ENCODE measurements at places on chromosomes 11 and 22.

DNA sequence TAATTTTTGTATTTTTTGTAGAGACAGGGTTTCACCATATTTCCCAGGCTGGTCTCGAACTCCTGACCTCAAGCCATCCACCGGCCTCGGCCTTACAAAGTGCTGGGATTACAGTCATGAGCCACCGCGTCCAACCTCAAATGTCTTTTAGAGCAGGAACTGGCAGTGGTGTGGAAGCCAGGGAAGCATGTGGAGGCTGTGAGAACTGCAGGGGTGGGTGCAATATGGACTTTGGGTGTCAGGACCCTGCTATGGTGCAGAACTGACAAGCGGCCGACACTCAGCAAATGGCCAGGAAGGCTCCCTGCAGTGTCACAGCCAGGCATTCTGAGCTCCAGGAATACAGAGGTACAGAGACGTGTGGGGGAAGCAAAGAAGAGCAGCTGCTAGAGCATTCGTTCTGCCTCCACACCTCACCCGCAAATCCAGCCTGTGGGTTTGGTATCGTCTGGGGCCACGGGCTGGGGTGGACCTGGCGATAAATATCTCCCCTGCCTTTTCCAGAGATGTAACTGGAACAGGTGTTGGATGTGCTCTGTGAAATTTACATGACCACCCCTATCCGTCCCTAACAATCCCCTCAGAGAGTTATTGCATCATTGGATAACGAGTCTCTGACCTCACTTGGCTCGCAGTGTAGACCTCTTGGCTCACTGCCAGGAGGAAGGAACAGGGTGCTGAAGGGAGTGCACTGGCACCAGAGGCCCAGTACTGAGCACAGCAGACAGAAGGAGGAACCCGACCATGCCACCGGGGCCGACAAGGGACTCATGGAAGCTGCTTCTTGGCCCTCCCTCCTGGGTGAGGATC lies 624.7 kb upstream of the B3GAT1 start:
- DNase-seq = no peak

GRCh38 chr11:35036639-35037038 lies 102.3 kb upstream of the CD44 start:
- no peak for DNase-seq

DNA sequence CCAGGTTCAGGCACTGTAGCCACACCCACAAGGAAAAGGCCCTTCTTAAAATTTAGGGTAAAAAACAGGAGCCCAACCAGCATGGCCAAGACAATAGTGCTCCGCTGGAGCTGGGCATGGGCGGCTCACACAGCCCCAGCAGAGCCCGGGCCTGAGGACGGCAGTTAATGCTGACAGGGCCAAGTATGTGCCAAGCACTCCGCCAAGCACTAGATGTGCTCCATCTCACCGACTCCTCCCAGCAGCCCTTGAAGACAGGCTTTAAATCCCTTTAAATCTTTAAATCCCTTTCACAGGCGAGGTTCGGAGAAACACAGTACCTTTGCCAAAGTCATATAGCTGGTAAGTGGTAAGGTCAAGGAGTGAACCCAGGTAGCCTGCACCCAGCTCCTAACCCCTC lies 4.8 kb downstream of the ARFGAP2 start:
- DNase-seq = no peak

DNA sequence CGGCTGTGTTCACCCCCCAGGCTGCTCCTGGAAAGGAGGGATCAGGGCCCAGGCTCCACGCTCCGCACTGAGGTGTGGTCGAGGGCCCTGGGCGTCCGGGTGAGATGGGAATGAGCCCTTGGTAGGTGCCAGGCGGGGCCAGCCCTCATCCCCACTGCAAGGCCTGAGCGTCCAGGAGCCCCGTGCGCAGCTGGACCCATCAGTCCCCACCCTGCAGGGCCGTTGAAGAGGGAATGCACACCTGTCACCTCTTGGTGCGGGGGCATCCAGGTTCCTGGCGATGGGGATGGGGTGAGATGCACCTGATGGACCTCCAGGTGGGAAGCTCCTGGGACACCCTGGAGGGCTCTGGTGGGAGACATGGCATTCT lies 72.2 kb downstream of the KCNQ1 start:
- no peak for DNase-seq

DNA sequence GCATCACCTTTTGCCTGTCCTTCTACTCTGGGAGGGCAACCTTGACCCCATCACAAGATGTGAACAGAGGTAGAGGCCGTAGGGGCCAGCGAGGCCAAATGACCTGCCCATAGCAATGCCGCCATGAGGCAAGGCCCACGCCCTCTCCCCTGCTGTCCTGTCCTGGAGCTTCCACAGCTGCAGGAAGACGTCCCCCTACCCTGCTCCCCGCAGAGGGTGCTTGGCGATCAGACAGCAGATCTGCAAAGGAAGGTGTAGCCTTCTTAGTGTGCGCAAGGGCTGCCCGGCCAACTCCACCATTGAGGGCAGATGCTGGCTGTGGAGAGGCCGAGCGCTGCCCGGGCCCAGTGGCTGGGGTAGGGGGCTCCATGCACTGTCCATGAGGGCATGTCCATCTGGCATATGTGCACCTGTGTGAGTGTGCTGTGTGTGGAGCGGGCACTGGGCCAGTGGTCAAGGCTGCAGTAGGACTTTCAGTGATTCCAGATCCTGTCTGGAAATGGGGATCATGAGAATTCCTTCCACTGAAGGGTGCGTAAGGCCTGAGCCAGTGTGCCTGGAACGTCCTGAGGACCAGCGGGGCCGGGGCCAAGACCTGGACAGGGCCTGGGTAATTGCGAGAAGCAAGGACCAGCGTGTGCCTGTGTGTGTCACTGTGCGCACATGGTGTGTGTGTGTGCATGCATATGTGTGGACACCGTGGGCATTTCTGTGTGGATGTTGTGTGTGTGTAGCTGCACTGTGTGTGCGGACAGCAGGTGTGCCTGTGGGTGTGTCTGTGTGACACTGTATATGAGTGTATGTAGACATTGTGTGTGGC lies 11.0 kb downstream of the TRPM5 start:
- DNase-seq = no peak

GRCh38 chr22:27835446-27835845 lies 33.9 kb upstream of the MN1 start:
- no peak for DNase-seq

DNA sequence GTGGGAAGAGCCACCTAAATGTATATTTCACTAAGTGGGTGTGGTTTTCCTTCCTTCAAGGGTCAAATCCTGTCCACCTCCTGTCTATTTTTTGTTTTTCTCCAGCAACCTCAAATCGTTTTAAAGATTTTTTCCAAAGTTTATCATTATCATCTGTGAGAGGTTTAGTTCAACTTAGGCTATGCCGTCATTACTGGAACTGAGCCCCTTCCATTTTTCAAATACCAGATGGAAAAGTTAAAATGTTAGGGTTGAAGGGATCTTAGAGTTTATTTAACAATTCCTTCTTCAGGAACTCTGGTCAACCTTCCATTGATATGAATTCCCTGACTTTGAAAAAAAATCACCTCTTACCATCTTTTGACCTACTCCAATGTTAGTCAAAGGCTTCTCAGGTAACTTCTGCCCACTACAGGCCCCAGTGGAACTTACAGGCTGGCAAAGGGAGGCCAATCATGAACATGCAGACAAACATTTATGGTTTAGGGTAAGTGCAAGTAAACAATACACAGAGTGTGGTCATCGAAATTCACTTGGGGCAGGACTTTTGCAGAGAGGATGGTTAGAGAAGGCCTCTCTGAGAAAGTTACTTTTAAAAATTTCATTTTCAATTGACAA lies 45.2 kb downstream of the SYN3 start:
- DNase-seq = no peak

GRCh38 chr11:28146123-28146751 lies 38.0 kb downstream of the METTL15 start:
- peak; percentile 89 for DNase-seq

DNA sequence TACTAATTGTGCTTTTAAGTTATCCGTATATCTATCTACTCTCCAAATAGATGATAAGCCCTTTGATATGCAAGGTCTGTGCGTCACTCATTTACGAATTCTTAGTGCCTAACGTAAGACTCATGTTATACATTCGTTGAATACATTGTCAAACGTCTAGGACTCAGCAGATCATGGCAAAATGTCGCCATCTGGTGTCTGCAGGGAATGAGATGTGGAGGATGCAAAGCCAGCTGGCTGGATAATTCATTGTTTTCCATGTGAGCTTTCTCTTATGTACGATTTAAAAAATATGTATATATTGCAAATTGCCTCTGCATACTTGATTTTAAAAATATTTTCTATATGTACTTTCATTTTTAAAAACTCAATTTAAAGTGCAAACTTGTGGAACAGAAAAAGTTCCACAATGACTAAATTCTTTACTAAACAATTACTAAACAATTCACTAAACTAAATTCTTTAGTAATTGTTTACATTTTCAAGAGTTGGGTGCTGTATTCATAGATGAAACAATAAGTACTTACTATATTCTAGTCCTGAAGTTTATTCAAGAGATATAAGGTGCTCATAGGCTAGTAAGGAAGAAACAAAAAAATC lies 33.8 kb downstream of the ZNF202 start:
- peak; percentile 87 for DNase-seq

GRCh38 chr11:76347466-76347865 lies 33.5 kb downstream of the THAP12 start:
- no peak for DNase-seq

GRCh38 chr11:27183672-27184457 lies 143.2 kb downstream of the BBOX1 start:
- DNase-seq = peak; percentile 94

GRCh38 chr11:125569915-125570621 lies 791 bp downstream of the EI24 start:
- peak; percentile 10 for DNase-seq

- DNase-seq = no peak
Measured at GRCh38 chr22:35069541-35069940, 3.6 kb downstream of the ISX start.

DNA sequence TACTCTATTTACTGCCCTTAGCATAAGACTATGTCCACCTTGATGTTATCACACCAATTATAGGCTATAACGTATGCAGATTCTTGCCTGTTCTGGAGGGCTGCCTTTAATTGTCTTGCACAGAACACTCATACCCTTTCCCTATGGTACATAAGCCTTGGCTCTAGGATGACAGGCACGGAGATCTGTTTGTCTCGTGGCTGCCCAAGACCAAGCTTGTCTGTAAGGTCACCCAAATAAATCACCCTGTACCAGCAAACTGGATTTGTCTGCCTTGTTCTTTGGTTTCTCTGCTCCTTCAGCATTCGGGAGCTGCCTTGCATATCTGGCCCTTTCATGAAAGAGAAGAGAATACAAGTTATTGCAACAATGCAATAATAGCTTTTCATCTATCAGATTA lies 7.5 kb upstream of the TSGA10IP start:
- no peak for DNase-seq

GRCh38 chr22:27420817-27421361 lies 380.7 kb downstream of the MN1 start:
- peak; percentile 38 for DNase-seq

DNA sequence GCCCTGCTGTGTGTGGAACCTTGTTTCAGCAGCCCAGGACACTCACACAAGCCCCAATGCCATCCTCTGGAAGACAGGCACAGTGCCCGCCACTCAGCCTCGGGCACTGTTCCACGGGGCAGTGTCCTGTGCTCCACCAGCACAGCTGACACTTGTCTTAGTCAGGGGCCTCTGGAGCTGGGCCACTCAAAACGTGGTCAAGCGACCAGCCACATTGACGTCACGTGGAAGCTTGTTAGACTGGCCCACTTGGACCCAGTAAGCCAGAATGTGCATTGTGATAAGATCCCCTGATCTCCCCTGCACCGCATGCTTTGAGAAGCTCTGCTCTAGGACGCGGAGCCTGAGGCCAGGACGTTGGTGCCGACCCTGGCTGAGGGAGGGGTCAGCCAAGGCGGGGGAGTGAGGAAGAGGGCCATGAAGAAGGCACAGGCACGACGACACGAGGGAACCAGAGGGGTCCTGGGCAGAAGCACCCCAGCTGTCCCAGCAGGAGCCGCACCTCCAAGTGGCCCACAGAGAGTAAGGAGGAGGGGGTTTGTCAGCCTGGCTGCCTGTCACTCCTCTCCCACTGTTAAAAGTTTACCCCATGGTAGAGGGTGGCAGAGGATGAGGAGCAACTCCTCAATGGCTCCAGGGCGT lies 64.6 kb downstream of the LINC01488 start:
- DNase-seq = no peak

DNA sequence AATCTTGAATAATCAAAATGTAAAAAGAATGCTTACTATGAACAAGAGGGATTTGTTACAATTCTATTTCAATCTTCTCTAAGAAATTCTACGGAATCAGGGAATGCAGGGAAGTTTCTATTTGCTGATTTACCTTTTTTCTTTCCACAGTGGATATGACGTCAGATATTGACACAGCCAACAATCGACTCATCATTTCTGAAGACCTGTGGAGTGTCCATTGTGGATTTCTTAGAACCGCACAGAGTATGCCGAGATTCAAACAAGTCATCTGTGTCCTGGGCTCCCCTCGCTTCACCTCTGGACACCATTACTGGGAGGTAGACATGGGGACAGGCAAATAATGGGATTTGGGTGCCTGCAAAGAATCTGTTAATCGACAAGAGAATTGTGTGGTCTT lies 4.1 kb upstream of the RFPL1 start:
- no peak for DNase-seq

GRCh38 chr22:43442386-43443151 lies 30.8 kb downstream of the MPPED1 start:
- no peak for DNase-seq

DNA sequence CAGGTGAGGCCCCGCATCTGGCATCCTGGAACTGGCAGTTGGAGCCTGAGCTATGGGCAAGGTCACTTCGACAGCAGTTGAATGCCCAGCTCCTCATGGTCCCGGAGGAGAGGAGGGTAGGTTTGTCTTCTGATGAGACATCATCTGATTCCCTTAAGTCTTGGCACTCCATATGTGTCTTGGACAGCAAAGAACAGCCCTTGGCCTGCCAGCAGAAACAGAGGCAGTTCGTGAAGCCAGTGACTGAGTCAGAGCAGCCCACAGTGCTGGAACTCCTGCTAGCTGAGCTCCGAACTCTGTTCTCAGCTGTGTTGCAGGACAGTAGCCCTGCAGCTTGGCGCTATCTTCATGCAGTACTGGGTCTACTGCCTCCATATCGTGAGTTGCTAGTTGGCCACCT lies 1.0 kb downstream of the DNHD1 start:
- DNase-seq = no peak

DNA sequence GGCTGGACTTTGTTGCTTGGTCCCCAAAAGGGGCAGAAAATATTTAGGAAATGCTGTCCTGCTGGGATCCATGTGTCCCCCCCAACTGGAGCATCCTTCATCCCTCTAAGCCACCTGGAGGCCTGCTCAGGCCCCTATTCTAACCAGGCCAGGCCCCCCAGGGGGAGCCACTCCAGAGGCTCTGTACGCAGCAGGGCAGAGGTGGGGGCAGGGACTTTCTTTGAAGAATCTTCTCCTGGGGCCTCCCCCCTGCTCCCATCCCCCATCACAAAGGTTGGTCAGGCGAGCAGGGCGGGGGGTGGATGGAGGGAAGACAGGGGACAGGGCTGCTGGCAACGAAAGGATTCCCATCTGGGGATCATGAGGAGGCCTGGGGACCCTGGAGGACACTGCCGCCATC lies 170.8 kb downstream of the MN1 start:
- DNase-seq = no peak

- DNase-seq = no peak
Measured at GRCh38 chr11:118046051-118046963, 30.6 kb upstream of the TMPRSS4 start.

- DNase-seq = no peak
Measured at GRCh38 chr11:26539517-26539916, 32.5 kb downstream of the MUC15 start.
